ENCODE measurements at places on chromosomes 2 and 18.

GRCh38 chr2:71940695-71941094 is 207.0 kb downstream of the CYP26B1 start:
- DNase-seq, result no peak

GRCh38 chr2:224670203-224670602 is 46.0 kb downstream of the CCDC195 start:
- DNase-seq, result no peak

- no peak for DNase-seq
Observed at GRCh38 chr2:129428086-129428660, 551.3 kb upstream of the RAB6C start.

DNA sequence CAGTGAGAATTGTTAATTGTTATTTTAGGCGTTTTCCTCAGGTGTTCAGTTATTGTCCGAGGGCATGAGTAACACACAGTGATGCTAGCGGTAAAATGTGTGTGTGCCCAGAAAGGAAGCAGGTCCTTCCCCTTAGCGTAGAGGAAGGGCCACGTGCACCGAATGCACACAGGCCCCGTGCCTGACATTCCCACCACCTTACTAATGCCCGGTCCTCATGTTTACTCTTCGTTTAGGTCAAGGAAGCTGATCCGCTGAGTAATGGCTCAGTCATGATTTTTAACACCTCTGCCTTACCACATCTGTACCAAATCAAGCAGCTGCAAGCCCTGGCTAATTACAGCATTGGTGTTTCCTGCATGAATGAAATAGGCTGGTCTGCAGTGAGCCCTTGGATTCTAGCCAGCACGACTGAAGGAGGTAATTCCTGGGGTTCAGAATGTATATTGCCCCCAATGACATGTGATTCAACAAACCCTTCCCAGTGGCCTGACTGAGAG is 76.7 kb downstream of the MERTK start:
- DNase-seq, result no peak

DNA sequence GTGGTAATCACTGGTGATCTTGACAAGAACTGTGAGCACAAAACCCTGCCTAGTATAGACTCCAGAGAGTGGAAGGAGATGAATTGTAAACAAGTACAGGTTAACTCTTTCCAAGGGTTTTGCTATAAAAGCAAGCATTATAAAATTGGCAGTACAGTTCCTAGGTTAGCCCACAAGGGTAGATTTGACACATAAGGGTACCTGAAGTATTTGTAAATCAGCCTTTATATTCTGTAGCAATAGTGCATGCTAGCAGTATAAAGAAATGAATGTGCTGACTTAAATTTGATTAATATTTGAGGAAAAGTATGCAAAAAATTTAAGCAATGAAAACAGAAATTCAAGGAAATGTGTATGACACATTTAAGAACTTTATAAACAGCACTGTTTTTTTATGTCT is 42.4 kb downstream of the SP3 start:
- DNase-seq, result no peak

GRCh38 chr2:62462211-62462610 is 43.8 kb downstream of the TMEM17 start:
- DNase-seq, result no peak

DNA sequence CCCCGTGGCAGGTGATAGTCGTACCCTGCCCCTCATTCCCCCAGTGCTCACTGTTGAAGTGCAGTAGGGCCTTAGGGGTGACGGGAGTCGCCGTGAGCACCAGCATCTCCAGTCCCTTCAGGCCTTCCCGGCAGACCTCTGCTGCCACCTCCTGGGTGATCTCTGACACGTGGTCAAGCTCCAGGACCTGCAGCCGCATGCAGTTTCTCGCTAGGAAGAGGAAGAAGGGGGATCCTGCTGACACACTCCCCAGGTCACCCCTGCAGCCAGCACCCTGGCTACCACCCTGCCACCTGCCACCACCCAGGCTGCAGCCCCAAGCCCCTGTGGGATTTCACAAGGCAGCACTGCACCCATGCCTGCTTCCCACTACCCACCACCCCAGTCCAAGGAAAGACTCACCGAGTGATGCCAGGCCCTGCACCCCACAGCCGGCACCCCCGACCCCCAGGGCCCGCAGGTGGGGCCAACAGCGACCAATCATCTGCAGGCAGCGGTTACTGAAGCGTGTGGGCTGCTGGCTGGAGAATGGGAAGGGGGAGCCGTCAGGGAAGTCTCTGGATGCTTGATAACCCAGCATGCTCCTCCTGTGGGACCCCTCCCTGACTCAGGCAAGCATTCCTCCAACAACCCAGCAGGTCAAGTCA is 23.8 kb downstream of the FBXO41 start:
- no peak for DNase-seq

GRCh38 chr2:236117401-236117800 is 50.8 kb downstream of the GBX2 start:
- DNase-seq, result no peak

GRCh38 chr2:1235806-1236205 is 177.5 kb upstream of the TPO start:
- DNase-seq, result no peak

DNA sequence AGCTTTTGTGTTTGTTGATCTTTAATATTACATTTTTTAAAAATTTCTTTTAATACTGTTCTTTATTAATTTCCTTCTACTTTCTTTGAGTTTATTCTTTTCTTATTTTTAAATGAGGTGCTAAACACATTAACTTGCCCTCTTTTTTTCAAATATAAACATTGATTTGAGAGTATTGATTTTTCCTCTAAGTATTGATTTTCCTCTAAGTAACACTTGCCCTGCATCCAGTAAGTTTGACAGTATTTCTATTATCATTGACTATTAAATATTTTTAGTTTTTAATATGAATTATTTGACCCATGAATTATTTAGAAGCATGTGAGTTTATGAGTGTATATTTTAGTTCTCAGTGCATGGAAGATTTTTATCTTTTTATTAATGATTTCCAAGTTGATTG is 337.0 kb upstream of the RAB12 start:
- no peak for DNase-seq

GRCh38 chr2:175624211-175624761 is 377.8 kb downstream of the LNPK start:
- DNase-seq, result no peak

- DNase-seq, result no peak
Observed at GRCh38 chr2:168466190-168466737, 10.2 kb downstream of the CERS6 start.

DNA sequence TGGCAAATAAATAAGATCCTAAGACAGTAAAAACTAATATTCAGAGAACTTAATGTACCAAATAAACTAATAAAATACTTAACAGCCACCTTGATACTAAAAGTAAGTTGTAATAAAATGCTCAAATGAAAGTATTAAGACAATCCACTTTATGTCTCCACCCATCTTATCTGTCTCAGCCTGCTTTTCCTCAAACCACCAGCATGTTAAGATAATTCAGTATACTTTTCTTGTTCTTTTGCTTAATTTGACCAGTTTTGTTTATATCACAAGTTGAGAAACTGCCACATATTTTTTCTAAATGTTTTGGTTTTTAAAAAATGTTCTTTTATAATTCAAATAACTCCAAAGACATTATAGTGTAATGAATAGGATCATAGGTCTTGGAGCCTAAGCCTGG is 142.0 kb downstream of the MBD5 start:
- DNase-seq, result no peak

GRCh38 chr18:79129120-79129519 is 59.9 kb downstream of the ATP9B start:
- DNase-seq, result no peak

DNA sequence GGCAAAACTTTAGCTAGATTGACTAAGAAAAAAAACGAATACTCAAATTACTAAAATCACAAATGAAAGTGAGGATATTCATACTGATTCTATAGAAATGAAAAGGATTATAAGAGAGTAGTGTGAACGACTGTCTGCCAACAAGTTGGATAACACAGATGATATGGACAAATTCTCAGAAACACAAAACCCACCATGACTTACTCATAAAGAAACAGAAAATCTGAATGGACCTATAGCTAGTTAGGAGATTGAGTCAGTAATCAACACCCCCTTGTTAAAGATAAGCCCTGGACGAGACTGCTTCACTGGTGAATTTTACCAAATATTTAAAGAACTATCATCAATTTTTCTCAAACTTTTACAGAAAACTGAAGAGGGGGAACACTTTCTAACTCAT is 108.8 kb upstream of the TMEM200C start:
- DNase-seq, result no peak

DNA sequence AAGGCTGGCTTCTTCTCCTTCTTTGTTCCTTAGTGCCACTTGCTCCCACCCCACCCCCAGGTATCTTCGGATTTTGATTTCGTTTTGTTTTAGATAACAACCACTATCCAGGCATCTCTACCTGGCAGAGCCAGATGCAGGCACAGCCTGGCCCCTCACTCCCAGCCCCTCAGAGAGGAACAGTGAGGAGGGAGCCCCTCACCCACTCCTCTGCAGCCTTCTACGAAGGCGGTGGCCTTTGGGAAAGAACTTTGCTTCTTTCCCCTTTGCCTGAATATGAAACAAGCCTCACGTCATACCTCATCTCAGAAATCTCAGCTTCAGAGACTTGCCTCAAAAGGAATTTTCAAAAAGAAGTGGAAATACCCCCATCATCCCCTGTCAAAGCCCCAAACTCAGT is 6.3 kb upstream of the CYP26B1 start:
- no peak for DNase-seq

DNA sequence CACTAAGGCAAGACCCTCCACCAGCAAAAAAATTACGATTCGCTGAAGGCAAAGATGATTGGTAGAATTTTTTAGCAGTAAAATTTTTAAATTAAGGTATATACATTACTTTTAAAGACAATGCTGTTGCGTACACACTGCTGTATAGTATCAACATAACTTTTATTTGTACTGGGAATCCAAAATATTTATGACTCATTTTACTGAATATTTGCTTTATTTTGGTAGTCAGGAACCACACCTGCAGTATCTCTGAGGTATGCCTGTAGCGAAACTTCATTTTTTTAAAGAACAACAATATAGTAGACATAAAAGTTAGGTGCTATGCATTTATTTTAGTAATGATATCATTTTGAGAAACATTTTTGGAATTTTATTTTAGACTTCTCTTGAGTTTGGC is 57.8 kb downstream of the GALNT1 start:
- no peak for DNase-seq

GRCh38 chr2:28163028-28163427 is 229.6 kb upstream of the FOSL2 start:
- no peak for DNase-seq

DNA sequence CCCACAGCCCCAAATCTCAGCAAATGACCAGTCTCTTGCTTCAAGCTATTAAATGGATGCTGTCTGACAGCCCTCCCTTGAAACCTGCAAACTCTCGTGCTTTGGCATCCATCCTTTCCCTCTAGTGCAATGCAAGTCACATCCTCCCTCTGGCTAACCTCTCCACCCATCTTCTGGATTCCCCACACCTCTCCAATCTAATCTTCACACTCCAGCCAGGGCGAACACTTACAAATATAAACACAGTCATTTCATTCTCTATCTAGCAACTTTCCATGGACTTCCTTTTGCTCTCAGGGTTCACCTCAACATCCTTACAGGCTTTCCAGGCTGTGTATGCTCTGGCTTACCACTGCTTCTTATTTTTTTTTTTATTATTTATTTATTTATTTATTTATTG is 10.1 kb upstream of the NARS1 start:
- DNase-seq, result no peak

- DNase-seq, result no peak
Observed at GRCh38 chr2:162175714-162176113, 23.7 kb upstream of the GCG start.

GRCh38 chr2:143489145-143489544 is 359.9 kb downstream of the ARHGAP15 start:
- DNase-seq, result no peak

- no peak for DNase-seq
Observed at GRCh38 chr2:237060534-237061312, 25.0 kb upstream of the COPS8 start.

GRCh38 chr18:43526426-43527145 is 249.3 kb upstream of the SYT4 start:
- no peak for DNase-seq

DNA sequence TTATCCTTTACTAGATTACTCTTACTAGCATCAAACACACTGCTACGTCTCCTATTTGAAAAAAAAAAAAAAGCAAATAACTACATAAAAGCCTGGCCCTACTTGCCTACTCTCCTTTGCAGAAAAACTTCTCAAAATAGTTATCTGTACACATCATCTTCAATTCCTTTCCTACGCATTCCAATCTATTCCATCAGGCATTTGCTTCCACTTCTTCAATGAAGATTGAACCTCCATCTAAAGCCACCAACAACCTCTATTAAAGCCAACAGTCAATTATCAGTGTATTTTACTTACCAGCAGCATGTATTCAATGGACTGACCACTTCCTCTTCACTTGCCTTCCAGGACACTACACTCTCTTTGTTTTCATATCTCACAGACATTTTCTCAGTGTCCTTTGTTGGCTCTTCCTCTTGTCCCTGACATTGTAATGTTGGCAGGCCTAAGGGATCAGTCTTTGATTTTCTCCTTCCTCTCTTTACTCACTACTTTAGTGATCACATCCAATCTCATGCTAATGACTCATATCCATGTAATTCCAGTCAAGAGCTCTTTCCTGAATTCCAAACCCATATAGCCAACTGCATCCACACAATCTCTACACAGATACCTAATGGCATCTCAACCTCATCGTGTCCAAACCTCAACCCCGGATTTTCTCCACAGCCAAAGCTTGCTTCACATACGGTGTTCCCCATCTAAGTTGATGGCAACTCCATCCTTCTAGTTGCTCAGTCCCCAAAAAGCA is 131.3 kb downstream of the CCDC148 start:
- DNase-seq, result no peak

- DNase-seq, result no peak
Observed at GRCh38 chr18:55534547-55534946, 53.4 kb downstream of the TCF4 start.

- DNase-seq, result no peak
Observed at GRCh38 chr2:64462940-64463700, 9.2 kb downstream of the LGALSL start.

DNA sequence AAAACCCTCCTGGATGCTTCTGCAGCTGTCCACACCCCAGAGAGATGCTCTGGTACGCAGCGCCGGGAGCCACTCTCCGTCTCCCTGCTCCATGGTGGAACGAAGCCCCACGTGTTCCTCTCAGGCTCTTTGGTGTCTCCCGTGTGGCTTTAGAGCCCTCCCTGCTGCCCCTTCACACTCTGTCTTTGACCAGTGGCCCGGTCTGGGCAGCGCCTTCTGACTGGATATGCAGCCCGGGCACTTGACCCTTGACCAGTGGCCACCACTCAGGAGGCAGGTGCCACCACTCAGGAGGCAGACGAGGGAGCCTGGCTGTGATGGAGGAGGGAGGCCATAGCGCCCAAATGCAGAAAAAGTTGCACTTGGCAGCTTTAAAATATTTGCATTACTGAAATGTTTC is 214.5 kb upstream of the SALL3 start:
- no peak for DNase-seq

- DNase-seq, result no peak
Observed at GRCh38 chr18:5285326-5285725, 10.2 kb downstream of the ZBTB14 start.

DNA sequence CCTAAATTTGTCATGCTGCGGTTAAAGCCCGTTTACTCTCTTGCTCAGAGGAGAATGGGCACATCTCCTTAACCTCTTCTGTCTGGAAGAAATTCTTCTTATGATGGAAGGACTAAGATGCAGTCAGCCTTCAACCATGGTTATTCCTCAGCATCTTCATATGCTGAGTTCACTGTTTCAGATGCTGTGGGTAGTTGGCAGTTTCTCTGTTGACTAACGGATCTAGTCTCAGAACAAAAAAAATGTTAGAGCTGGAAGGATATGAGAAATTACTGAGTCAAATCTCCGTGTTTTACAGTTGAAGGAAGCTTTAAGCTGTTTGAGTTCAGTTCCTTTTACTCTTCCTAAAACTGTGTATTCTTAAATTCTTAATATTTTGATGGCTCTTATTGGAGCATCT is 43.6 kb upstream of the PGAP1 start:
- DNase-seq, result no peak

Data from stimulated activated CD8-positive, alpha-beta memory T cell treated with anti-CD3 and anti-CD28 coated beads, Interleukin-15, amount 100 ng/mL, for 24 hours (primary cell).